ENCODE measurements at places on chromosomes 4 and X. TPM values are rescaled to one million over a fixed set of nuclear protein-coding genes. Genes with fewer than 3 reads are reported as not detected.

Gene TMEM156
- 3.9 TPM for total RNA-seq

GRCh38 chrX:125326599-125326998 is 6.9 kb downstream of the TEX13C start:
- DNase-seq = no peak

DNA sequence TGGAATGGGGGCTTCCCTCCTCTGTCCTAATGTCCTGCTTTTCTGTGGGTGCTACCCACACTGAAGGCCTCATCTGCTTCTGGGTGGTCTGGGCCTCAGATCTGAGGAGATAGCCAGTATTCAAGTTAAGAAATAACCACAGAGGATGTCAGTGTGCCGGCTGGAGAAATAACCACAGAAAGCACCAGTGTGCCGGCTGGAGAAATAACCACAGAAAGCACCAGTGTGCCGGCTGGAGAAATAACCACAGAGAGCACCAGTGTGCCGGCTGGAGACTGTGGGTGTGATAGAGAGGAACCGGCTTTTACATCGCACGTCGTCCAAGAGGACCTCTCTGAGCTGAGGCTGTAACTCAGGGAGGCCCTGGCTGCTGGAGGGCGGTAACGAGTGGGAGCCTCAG is 65.7 kb upstream of the PSAPL1 start:
- no peak for DNase-seq

- DNase-seq = no peak
These were observed 2344.1 kb downstream of the PCDH7 start for GRCh38 chr4:33064238-33064637.

GRCh38 chr4:41683326-41683725 is 65.2 kb downstream of the PHOX2B start:
- no peak for DNase-seq

Gene FAT1
- 67.0 TPM for total RNA-seq

DNA sequence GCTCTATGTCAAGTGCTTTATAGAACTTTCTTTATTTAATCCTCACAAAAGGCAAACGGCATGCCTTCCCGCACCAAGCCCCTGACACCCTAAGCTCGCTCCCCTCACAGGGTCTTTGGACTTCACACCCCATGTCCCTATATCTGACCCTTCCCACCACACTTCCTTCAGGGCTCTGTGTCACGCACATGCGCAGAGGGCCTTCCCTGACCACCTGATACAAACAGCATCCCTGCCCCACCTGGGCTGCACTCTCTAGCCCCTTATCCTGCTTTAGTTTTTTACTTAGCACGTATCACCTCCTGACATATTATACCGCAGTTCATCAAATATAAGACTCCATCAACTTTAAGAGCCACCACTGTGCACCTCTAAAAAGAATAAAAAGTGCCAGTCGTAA is 49.8 kb downstream of the SOD3 start:
- no peak for DNase-seq

GRCh38 chrX:68503836-68504636 is 5.2 kb downstream of the YIPF6 start:
- DNase-seq = peak; percentile 90

- DNase-seq = peak; percentile 59
These were observed 83.2 kb downstream of the FUNDC1 start for GRCh38 chrX:44459501-44459900.
